NCI-H524 (cell line): ENCODE measurements at places on chromosomes 3 and 15.

- DNase-seq: no peak
Measured at GRCh38 chr3:73683706-73684105, 59.0 kb upstream of the PDZRN3 start.

DNA sequence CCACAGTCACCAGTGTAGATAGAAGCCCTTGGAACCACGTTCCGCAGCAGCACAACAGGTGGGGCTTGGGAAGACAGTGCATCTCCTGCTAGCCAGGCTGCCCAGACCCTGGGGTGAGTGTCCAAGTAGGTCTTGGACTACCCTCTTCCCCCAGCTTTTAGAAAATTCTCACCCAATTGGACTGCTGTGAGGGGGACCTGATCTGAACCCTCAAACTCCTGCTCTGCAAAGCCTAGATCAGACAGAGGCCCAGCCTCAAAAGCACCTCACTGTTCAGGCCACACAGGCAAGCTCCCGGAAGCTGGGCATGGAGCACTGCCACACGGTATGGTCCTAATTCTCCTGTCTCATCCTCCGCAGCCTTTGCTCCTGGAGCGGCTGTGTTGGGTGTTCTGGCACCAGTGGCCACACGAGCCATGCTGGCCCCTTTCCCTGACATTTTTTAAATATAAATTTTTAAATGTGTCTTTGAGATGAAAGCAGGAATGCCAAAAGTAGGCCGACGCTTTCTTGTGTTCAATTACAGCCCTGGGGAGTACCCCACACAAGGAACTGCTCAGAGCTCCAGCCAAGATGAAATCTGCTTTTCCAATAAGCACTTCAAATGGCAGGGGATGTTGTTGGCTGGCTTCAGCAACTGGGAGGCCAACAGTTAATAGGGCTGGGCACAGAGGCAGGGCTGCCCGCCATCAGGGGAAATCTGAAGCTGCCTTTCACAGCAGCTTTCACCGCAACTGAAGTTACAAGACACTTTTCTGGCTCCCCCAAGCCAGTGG, 40.9 kb downstream of the CPN2 start:
- no peak for DNase-seq

DNA sequence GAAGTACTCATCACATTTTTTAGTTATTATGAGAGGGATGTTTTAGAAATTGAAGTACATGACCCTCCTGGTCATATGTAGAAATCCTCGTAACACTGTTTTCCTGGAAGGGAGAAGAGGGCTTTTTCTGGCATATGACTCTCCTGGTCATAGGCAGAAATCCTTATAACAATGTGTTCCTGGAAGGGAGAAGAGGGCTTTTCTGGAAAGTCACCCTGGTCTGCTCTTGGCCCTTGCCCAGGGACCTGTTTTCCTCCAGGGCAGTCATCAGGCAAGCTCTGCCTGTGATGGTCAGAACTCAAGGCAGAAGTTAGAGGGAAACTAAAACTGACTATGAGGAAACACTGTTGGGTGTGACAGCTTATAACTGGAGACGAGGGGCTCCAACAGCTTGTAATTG, 27.7 kb downstream of the LAMP3 start:
- no peak for DNase-seq

- no peak for DNase-seq
Measured at GRCh38 chr3:49255112-49255511, 21.9 kb downstream of the C3orf62 start.

DNA sequence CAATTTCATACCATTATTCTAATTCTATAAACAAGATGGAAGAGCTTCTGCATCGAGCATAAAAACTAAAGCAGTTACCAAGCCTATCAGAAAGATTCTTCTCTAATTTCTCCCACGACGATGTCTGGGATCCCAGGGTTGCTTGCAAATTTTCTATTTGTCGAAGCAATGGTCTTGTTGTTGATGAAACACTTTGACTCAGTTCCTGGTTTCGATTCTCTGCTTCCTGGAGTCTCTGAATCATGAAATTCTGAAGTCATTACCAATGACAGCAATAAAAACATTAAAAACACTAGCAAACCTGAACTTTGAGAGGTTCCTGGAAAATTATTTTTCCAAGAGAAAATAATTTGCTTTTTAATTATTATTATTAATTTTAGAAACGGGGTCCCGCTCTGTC, 18.7 kb downstream of the TMF1 start:
- DNase-seq: no peak

- no peak for DNase-seq
Measured at GRCh38 chr3:177041730-177042551, 155.3 kb downstream of the TBL1XR1 start.

DNA sequence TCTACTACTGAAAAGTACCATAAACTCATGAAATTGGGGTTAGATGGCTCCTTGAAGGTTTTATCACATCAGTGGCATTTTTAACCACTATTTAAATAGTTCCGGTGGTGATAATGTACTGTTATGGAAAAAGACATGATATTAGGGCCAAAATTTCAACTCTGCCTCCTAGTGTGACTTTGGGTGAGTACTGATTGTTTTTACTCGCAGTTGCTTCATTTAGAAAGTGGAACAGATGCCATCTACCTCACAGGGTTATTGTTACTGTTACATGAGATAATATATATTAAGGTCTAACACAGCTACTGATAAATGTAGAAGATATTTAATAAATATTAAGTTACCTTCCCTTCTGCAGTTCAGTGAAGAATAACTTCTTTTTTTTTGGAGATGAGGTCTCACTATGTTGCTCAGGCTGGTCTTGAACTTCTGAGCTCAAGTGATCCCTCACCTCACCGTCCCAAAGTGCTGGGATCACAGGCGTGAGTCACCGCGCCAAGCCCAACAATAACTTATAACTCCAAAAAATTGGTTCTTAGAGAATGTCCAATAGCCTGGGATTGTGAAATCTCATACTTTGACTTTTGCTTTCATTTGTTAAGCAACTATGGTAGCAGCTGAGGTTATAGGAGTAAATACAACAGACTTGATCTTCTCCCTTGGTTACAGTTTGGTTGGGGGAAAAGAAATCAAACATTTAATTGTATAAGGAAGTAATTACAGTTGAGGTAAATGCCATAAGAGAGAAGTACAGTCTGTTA, 48.3 kb downstream of the MEF2A start:
- no peak for DNase-seq

DNA sequence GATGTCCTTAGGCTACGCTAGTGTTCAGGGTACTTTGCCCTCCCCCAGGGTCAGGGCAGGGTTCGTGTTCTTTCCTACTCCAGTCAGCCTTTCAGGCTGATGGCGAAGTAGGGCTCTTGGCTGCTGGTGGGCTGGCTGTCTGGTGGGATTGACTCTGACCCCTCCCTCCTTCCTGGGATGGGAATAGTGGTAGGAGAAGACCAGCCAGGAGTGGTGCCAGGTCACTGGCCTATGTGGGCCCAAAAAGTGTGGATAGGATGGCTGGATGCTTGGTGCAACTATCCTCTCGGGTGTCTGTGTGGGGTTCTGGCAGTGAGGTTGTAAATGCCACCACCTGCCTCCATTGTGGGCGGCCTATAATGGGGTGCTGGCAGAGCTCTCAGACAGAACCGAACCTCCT, 20.4 kb upstream of the EXOG start:
- DNase-seq: no peak

- DNase-seq: no peak
Measured at GRCh38 chr3:142210608-142211007, 14.8 kb downstream of the GK5 start.

DNA sequence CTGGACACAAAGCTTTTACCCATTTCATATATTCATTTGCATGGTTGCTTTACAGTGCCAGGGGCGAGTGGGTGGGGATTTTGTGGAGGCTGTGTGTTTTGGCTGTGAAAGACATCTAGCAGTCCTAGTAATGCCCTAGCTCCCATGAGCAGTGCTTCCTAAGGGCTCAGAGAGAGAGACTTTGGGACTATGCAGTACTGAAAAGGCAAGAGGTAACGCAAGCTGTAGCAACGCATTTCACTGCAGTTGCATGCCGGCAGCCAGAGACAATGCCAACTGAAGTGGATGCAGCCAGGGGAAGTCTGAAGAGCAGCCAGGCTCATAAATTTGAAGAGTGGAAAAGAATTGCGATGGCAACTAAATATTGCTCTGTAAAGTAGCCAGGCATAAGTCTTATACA, 27.4 kb upstream of the ATP10A start:
- DNase-seq: no peak

GRCh38 chr15:87604857-87605446, 651.6 kb downstream of the NTRK3 start:
- DNase-seq: no peak

DNA sequence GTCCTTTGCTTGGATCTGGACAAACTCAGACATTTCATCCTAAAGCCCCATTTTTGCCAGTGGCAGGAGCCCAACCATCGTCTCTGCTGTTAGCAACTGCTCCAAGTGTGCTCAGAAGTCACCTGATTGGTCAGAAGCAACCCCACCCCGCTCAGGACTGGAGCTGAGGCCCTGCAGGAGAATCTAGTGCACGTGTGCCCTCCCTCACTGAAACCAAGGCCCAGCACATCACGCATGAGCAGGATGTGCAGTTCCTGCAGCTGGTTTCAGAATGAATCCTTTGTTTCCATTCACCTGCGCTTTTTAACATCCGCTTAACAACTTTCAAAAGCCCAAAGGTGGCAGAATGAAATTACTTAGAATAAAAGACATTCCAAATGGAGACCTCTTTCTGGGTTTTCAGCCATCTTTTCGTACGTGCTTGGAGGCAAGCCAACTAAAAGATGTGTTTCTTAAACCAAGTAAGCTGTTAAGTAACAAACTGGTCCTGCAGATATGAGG, 81.2 kb downstream of the SRGAP3 start:
- no peak for DNase-seq

DNA sequence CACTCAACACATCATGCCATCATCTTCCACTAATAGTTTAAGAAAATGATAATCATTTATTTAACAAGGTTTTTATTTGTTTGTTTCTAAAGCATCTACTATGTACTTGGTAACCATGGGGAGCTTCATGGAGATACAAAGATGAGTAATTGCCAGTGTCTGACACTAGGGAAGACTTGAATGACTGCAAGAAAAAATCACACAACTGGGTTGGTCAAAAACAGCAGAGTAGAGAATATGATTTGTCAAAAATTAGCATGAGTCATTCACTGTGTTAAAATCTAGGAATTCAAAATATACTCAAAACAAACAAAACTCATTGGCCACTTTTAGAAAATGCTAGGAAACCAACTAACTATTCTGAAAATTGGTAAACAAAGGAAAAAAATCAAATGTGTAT, 6.3 kb downstream of the BNC1 start:
- no peak for DNase-seq

- DNase-seq: no peak
Measured at GRCh38 chr3:132396255-132396654, 21.0 kb upstream of the DNAJC13 start.

DNA sequence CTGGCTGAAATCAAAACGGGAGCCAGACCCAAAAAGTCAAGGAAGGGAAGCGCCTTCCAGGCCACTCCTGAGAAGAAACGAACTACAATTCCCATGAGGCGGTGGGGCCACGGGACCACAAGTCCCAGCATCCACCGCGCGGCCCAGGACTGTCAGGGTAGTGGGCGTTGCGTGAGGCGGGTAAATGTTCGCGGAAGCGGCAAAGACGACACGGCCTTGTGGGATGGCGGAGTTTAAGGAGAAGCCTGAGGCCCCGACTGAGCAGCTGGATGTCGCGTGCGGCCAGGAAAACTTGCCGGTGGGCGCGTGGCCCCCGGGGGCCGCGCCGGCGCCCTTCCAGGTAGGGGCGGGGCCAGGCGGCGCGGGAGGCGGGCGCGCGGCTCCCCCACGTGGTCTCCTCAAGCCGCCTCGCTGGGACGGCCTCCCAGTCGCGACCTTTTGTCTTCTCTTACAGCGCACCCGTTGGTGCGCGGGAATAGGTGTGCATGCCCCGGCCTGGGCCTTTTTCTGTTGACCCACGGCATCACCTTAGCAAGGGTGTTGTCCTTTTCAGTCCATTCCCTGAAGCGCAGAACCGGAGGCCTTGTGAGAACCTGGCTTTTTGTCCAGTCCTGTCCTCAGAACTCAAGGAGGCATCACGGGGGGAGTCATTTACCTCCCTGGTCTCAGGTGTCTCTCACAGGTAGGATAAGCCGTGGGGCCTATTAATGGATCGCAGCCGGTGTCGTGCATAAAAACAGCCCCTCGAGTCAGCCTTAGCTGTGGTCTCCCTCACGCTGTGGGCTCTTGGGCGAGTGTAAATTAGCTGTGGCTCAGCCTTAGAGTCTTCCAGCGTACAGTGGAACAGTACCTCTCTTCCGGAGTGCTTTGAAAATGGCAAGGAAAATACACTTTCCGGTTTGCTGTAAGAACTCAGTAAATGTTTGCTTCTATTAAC, at the start of gene SETMAR:
TSS of gene SETMAR (plus strand) at position 183 of the 937 bp plus-strand sequence. CDS start at position 185, 2 bp downstream.
- peak; percentile 81 for DNase-seq

- no peak for DNase-seq
Measured at GRCh38 chr3:37136067-37136466, 38.3 kb downstream of the LRRFIP2 start.

DNA sequence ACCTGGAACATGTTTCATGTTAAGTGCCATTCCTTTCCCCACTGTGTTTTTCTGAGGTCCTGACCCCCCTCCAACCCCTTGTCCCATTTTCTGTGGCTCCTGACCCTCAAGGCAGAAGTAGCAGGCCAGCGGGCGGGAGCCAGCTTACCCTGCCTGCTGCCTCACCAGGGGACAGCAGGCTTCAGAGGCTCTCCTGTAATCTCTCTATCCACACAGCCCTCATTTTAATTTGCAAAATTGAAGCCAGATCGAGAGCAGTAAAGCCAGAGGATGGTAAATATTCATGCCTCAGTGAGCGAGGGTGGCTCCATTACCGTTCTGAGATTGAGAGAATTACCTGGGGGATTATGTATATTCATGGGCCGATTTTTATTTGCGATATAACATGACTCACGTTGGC, 147.6 kb downstream of the DNAJB8 start:
- no peak for DNase-seq

DNA sequence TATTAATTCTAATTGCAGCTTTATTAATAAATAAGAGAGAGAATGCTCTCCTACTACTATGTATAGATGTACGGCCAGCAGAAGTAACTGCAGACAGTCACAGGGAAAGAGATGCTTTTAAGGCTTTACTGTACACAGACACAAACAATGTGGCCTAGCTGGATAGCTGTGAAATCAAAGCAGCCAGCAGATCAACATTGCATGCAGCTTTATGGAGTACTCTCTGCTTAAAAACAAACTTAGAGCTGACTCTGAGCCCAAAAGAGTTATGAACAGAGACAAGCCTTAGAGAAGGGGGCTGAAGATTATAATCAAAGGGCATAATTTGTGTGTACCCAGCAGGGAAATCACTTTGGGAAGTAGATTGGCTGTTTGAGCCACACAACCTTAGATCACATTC, 47.2 kb downstream of the CADM2 start:
- DNase-seq: no peak

DNA sequence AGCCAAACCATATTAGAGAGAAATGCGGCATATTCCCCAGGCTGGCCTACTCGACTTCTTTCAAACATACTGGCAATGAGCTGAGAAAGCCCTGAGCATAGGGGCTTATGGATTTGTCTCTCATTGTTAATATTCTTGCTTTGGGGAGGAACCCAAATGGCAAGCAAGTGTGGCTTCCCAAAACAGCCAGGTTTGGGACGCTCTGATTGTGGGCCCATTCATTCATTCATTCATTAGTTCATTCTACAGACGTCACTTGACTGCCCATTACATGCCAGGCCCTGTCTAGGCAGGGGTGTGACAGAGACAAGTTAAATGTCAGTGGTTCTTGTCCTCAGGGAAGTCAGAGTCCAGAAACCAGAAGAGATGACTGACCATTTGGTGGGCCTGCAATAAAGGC, 77.4 kb upstream of the THBS1 start:
- no peak for DNase-seq

- DNase-seq: peak; percentile 77
Measured at GRCh38 chr15:73700041-73700842, 16.1 kb downstream of the CD276 start.

GRCh38 chr15:88036154-88036839, 220.2 kb downstream of the NTRK3 start:
- DNase-seq: no peak
